Pons (tissue), 1 donor: ENCODE measurements at places on chromosomes 2 and 18.

- no peak for DNase-seq
These were observed 31.4 kb upstream of the IL1B start for GRCh38 chr2:112867701-112868631.

DNA sequence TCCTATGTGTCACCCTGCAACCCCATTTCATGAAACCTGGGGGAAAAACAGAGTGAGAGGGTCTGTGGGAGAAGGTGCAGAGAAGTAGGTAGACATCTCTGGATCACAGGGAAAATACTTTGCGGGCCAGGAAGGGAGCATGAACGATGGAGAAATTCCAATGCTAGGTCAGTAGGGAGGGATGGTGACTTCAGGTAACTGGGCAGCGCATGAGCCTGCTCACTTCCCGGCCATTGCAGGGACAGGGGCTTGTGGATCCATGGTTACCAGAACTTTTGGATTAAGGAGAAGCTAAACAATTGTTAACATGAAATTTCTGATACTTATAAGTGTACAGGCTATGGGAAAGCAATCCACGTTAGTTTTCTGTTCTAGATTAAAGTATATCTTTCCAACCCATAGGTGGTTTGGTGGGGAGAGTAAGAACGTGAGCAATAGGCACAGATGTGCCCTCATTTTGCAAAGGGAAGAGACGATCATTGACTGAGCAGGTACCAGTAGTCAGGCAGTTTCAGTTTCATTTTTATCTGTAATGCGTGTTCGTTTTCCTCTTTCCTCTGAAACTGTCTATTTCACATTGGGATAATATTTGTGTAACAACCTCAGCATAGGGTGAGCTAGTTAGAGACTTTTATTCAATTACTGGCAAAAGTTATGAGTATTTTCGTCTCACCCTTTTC is 65.0 kb downstream of the NYAP2 start:
- DNase-seq, result no peak

DNA sequence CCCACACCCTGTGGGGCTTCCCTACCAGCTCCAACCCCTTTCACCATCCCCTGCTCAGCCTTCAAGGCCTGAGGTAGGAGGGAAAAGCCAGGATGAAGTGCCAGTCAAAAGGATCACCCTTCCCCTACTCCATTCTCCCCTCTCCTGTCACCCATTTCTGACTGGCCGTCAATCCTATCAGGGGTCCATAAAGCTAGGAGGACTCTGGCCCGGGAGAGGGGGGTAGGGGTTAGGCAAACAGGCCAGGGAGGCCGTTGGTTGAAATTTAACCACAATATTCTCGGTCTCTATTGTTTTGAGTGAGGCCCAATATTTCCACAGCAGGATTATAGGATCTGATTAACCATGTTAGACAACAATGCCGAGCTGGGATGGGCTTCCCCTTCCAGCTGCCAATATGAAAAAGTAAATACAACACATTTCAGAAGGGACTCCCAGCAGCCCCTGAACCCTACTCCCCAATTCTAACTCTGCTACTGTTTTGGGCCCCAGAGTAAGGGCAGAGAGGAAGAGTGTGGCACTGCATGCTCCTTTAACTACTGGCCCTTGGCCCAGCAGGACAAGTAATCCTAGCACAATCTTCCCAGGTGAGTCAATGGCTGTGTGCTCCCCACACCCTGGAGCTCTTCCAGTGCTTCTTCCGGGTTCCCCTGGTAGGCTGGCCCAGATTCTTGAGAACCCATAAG is 10.6 kb upstream of the IHH start:
- no peak for DNase-seq

GRCh38 chr2:401019-401679 is 113.3 kb upstream of the ALKAL2 start:
- no peak for DNase-seq
